ENCODE measurements at places on chromosomes 1 and 21.
A peak's percentile ranks its signal among the peaks of the same experiment; 100 is the strongest.

DNA sequence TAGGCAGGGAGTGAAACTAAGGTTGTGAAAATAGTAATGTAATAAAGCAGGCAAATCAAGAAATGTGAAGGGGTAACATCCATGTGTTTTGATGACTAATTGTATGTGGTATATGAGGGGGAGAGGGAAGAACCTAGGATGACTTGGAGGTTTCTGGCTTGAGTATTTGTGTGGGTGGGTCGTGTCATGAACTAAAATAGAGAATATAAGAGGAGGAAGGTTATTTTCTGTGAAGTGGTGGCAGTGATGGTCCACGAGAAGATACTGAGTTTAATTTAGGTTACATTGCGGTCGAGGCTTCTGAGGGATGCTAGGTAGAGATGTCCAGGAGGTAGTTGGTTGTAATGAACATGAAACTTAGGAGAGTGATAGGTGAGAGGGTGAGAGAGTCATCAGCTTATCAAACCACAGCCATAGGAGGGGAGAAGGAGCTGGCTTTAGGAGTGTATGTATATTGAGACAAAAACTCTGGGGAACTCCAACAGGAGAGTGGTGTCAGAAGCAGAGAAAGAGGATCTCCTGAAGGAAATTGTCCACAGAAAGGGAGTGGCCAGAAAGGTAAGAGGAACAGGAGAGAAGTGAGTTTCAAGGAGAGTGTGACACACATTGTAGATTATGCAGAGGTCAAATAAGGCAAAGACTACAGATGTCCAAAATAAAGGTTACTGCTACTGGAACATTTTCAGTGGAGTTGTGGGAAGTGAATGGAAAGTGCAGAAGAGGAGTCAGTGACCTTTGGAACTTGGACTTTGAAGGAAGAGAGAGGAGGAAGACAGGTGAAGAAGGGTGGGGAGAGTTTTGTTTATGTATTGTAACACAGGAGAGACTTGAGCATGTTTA, 89.0 kb upstream of the MACF1 start:
- DNase-seq: no peak

DNA sequence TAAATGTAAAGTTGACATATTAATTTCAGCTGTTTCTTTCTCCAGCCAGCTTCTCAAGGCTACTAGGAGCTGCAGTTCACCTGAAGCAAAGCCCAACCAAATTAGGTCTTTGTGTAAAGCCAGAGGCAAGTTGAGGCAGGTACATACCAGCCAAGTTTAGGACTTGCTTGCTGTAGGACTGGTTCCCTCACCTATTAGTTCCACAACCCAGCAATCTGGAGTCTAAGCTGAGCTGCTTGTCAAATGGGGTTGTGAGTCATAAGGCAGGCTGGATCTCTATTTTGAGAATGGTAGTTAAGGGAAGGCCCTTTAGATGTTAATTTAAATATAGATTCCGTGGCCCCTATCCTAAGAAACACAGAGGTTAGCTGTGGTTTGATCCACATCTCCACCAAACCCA, 7.6 kb upstream of the FLG2 start:
- DNase-seq: no peak

- DNase-seq: no peak
Measured at GRCh38 chr21:22961258-22961657, 1963.0 kb downstream of the NCAM2 start.

GRCh38 chr1:147492207-147492606, 49.1 kb upstream of the BCL9 start:
- DNase-seq: no peak

DNA sequence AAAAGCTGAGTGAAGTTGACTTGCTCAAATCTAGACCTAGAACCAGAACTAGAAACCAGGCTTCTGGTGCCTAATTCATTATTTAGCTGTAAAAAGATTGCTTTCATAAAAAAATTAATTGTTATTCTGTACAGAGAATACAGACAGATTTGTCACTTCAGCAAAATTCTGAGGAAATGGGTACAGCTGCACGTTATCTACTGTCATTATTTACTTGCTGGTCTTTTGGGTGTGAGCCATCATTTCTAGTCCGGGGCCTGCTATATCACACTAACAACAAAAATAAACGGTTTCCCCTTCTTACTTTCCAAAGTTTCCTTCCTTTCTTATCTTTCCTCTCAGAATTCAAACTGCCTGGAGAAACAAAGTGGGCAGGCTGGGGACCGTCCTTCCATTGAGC, 68.3 kb downstream of the PTGER3 start:
- no peak for DNase-seq

- DNase-seq: peak; percentile 29
Measured at GRCh38 chr1:87333692-87334347, 5.1 kb downstream of the LMO4 start.

DNA sequence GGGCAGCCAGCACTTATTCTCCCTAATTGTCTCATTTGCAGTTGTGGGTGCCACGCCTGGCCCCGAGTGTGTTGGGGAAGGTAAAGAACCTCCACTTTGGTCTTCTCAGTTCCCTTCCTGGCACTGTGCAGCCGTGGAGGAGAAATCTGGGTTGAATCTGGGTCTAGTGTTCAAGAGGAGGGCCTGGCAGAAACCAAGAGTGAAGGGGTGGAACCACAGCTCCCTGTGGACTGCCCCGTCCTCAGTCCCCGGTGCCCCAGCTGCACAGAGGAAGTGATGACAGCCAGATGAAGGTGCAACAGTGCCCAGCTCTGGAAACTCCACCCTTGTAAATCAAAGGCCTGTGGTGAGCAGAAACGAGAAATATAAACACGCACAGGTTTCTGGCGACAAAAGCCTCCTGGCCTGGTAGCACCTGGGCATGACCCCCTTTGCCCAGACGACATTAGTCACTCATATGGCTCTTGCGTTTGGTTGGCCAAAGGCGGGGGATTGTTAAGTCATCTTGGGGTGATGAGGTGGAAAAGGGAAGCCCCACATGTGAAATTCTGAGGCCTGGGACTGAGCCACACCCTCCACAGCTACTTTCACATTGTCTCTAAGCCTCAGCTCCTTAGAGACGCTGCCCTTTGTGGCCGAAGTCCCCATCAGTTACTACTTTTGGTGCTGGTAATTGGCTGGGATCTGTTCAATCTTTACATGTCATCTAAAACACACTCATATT, 4.2 kb upstream of the ECE1 start:
- DNase-seq: peak; percentile 98
